ENCODE measurements at places on chromosomes 13 and 19.

GRCh38 chr13:97521726-97522125 lies 87.8 kb downstream of the RAP2A start:
- DNase-seq = no peak

GRCh38 chr13:18212873-18213272 lies 968.8 kb downstream of the TUBA3C start:
- no peak for DNase-seq

- DNase-seq = peak; percentile 28
Observed at GRCh38 chr19:46515879-46516350, 20.2 kb upstream of the PNMA8B start.

DNA sequence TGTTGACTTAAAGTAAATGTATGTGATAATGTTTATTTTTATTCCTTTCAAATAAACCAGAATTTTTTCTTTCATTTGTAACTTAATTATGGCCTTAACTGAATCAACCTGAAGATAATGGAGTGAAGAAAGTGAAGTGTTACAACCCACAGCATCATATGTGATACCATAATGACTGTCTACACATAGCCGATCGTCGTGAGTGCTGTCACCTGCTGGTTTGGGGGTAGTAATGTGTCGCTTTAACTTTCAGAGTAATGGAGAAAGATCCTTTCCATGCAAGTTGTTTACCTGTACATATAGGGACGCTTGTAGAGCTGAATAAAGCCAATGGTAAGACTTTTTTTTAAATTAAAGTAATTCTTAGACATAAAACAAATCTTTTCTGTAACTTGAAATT lies 9.9 kb downstream of the CDC16 start:
- DNase-seq = no peak

DNA sequence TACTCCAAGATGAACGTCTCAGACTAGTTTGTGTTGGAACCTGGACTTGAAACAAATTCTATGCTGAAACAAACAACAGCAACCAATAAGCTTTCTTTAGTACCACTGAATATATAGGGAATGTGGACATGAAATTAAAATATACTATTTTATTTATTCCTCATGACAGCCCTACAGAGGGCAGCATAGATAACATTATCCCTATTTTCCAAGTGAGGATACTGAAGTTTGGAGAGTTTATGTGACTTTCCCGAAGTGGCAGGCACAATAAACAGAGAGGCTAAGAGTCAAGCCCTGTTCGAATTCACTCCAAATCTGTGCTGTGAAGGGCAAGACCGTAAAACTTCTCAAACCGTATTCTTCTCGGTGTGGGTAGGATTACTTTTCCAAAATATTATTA lies 509.9 kb upstream of the GPC6 start:
- DNase-seq = no peak

GRCh38 chr19:38143847-38144246 lies 80.2 kb downstream of the DPF1 start:
- no peak for DNase-seq

DNA sequence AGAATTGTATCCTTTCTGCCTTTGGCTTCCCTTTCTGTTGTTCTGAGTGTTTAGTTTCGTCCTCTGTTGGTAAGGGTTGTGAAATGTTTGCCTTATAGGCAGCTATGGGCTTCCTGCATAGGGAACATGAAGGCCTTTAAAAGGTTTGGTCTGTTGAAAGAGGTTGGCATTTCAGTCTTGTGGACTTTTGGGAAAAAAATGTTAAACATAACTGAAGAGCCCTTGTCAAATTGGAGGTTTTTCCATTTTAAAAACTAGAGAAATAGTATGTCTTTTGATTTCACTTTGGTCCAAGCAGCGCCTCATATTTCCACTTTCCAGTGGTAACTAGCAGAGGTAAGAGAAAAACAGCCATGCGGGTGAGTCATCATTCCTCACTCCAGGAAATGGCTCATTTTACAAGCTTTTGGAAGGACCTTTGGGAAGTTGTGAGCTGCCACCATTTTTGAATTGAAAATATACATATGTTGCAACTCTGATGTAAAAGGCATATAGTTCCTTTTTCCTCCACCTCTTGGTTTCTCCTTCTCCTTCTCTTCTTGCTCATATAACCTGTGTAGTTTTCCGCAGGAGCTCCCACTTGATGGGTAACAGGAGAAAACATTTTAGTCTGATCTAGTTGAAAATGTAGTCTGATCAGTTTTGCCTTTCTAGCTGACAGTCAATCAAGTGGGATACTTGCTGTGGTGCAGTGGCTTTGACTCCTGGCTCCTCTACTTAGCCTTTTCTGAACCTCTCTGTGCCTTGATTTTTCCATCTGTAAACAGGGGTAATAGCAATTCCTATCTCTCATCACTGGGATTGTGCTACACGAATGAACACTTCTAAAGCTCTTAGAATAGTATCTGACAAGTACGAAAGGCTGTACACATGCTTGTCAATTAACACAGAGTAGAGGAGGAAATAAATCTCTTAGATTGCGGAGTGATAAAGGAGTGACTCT lies 23.0 kb downstream of the GPC6 start:
- DNase-seq = no peak

GRCh38 chr19:52188822-52189734 lies 774 bp upstream of the PPP2R1A start:
- DNase-seq = no peak

DNA sequence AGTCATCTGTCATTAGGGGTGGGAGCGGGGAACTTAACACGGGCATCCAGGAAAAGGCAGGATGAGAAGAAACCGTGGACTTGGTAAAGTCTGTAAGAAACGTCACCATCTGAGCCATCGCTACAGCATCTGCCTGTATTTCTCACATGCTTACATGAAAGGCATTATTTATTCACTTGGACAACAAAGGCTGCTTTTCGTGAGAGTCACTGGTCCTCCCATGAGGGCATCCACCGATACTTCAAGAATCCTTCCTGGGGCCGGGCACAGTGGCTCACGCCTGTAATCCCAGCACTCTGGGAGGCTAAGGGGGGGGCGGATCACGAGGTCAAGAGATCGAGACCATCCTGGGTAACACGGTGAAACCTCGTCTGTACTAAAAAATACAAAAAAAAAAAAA lies 16.1 kb downstream of the ZNF446 start:
- DNase-seq = no peak

GRCh38 chr13:73985783-73986182 lies 148.4 kb downstream of the KLF12 start:
- no peak for DNase-seq

GRCh38 chr19:37655301-37655688 lies at the start of gene ZFP30:
ZFP30 (minus strand) TSS chr19:37655465; CDS start chr19:37647822, 7,643 bp downstream.
- peak; percentile 87 for DNase-seq

DNA sequence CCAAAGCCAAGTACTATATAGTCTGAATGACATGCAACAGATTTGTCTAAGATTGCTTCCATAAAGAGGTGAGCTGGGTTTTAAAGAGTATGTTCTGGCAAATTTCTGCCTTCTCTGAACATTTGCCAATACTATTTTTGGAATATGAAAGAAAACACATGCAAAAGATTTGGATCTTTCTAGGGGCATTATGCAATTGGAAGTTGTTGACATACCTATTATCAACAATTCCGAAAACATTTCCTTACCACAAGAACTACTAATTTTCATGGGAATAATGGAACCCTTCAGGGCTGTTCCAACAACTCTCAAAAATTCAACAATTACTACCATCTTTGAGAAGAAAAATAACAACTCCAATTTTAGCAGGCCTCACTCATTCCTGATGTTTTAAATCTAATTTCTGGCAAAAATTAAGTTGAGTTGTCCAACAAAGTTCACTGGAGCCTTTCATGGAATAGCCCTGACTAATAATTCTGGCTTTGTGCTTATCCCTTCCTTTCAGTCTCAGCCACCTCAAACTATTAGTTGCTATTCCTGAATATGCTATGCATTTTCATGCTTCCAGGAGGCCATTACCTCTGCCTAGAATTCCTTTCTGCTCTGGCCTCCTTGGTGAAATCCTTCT lies 250.0 kb downstream of the RGCC start:
- DNase-seq = no peak

Data from erythroblast (primary cell).